ENCODE measurements at places on chromosomes 13 and 19.

DNA sequence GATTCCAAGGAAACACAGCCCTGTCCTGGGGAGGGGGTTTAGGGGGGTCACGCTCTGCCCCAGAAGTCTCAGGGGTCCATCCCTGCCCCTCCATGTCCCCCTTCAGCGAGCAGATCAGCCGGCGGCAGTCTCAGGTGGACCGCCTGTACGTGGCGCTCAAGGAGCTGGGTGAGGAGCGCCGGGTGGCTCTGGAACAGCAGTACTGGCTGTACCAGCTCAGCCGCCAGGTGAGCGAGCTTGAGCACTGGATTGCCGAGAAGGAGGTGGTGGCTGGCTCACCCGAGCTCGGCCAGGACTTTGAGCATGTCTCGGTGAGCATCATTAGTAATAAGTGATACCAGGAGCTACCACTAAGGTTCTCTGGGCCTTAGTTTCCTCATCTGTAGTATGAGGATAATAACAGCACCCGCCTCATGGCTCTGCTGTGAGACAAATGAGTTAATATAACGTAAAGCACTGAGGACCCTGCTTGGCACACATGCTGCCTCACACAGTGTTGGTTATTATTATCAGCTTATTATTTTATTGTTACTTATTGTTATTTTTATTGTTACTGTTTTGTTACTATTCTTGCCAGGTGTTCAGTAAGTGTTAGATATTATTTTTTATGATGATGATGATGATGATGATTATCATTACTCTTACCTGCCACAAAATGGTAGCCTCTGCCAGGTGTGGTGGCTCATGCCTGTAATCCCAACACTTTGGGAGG, 20.5 kb upstream of the SHKBP1 start:
- DNase-seq: no peak

- DNase-seq: no peak
These were observed 16.1 kb upstream of the F2RL3 start for GRCh38 chr19:16872728-16873127.

DNA sequence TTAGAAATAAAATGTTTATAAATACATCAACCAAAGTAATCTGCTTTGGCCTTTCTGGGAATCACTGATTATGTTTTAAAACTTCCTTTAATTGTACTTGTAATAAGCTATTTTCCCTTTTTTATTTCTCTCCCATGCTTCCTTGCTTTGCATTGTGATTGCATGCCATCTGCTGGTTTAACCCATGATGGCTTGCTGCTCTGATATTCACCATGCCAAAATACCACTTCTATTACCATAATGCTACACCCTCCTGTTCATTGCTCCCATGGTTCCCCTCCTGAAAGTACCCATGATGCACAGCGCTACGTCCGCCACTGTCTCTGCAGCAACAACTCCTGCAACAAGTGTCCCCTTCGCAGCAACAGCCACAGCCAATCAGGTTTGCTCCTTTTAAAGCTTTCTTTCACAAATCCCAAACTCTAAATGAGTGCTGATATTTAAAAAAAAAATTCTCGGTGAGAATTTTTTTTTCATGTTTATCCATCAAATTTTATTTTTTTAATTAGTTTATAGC, 67.7 kb upstream of the RAP2A start:
- no peak for DNase-seq

DNA sequence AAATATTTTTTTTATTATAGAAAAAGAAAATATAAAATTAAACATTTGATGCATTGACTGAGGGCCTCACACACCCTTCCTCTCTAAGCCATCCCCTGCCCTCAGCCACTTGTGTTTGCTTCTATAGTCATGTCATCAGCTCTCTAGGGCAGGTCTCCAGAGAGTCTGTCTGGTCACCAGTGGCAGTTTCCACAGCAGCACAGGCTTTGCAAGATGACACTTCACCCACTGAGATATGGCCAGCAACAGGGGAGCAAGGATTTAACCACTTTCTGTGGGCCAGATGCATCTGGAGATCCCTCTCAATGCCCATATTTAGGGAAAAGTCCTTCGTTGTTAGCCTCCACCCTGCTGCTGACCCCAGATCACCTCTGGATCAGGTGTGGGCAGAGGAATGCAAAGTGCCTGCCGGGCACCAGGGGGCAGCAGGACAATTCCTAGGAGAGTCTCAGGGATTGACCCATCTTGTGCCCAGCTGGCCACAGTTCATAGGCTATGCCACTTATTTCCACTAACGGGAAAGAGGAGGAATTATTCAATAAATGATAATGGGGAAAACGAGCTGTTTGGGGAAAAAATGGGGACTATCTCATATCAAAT, 4.8 kb downstream of the ABCC4 start:
- DNase-seq: no peak

DNA sequence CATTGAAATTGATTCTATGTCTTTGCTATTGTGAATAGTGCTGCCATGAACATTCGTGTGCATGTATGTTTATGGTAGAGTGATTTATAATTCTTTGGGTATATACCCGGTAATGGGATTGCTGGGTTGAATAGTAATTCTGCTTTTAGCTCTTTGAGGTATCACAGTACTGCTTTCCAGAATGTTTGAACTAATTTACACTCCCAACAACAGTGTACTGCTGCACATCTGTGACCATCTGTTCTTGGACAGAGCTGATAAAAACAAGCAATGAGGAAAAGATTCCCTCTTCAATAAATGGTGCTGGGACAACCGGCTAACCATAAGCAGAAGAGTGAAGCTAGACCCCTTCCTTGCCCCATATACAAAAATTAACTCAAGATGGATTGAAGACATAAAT, 231.0 kb downstream of the MYO16 start:
- DNase-seq: no peak

GRCh38 chr13:88622362-88622973, 951.3 kb downstream of the SLITRK5 start:
- no peak for DNase-seq

- DNase-seq: peak; percentile 56
These were observed 21.8 kb downstream of the HCN2 start for GRCh38 chr19:611481-611868.

DNA sequence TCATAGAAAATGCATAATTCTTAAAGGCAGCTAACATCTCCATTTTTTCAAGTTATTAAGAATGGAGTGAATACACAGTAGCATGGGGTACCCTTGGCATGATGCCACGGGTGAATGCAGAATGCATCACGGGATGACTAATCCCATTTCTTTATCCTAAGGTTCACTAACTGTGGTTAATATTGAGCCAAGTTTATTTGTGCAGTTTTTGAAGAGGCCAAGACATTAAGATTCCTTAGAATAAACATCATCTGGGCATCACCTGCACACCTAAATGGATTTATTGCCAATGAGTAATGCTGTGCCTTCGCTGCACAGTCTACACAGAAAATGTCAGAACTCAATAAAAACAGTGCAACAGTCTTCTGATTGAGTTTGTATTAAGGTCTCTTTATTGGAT, 333.1 kb downstream of the GPC6 start:
- no peak for DNase-seq

GRCh38 chr13:39765801-39766463, 110.5 kb downstream of the COG6 start:
- DNase-seq: no peak
